AG10803 (cell line): ENCODE measurements at places on chromosomes 3 and 15.

- DNase-seq, result peak; percentile 67
Measured at GRCh38 chr3:100089812-100090668, 24.3 kb downstream of the FILIP1L start.

GRCh38 chr3:182027366-182027765 is 315.6 kb downstream of the SOX2 start:
- no peak for DNase-seq

- no peak for DNase-seq
Measured at GRCh38 chr3:176712191-176712590, 485.1 kb downstream of the TBL1XR1 start.

DNA sequence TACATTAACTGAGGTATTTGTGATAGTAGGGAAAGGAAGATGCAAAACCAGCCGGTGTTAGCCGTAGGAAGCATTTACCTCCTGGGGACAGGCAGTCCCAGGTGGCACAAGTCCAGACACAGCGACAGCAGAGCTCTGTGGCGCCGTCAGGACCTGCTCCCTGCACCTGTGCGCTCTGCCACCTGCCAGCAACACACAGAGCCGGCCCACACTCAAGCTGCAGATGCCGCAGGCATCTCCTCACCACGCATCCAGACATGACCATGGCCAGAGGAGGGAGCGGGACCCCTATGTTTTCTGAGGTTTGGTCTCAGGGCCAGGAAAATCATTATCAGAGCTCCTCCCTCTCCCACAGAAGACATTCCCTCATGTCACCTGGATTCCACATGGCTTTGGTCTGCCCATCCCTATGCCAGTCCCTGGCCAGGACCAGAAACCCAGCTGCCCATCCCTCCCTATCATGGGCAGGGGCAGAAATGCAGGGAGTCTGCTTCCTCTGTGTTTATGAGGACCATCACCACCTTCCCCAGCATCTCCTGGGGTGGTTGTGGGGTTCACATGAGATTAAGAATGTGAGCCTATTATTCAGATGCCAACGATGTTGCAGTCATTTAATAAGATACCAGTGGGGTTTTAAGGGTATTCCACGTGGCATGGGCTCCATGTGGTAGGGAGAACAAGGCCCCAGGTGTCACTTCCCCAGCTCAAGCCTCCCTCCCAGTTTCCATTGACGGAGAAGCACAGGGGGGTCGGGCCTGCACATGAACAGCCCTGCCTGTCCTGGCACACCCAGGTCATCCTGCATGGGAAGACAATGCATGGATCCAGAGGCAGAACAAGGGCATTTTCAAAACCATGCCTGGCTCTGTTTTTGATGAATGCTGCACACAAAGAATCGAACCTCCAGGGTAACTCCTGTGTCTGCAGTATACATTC is 251.1 kb downstream of the OCA2 start:
- no peak for DNase-seq

DNA sequence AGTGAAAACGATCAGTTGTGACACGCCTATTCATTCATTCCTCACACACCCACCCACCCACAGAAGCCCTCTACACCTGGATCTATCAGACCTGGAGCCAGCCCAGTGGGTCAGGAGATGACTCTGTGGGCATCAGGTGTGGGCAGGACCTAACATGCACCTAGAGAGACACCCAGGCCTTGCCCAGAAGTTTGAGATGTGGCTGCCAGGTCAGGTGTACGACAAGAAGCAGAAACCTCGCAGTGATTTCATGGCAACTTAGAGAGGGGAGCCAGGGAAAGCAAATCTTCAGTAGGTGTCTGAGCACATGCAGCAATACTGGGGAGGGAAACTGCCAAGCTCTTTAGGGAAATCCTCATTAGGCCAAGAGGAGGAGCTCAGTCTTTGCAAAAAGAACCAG is 264.7 kb upstream of the ROPN1 start:
- DNase-seq, result no peak
